Stimulated activated CD8-positive, alpha-beta memory T cell treated with anti-CD3 and anti-CD28 coated beads, Interleukin-7, amount 100 ng/mL, for 48 hours (primary cell): ENCODE measurements at places on chromosomes 13 and 19.

- DNase-seq, result no peak
These were observed 438.1 kb downstream of the FGF9 start for GRCh38 chr13:22108979-22109378.

DNA sequence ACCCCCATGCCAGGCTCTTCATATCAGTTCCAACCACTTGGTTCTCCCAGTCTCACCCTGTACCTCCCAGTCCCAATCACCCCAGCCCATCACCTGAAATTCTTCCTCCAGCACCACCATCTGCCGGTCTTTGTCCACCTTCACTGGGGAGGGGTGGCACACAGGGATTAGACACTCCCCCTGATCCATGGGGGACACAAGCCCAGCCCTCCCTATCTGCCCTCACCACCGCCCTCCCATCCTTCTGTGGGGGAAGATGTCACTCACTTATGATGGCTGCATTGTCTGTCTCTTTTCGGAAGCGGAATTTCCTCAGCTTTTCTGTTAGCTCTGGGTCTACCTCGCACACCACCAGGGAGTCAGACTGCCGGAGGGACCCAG lies 685 bp downstream of the GMFG start:
- no peak for DNase-seq

- no peak for DNase-seq
These were observed 144.6 kb upstream of the UBL3 start for GRCh38 chr13:29994911-29995595.

DNA sequence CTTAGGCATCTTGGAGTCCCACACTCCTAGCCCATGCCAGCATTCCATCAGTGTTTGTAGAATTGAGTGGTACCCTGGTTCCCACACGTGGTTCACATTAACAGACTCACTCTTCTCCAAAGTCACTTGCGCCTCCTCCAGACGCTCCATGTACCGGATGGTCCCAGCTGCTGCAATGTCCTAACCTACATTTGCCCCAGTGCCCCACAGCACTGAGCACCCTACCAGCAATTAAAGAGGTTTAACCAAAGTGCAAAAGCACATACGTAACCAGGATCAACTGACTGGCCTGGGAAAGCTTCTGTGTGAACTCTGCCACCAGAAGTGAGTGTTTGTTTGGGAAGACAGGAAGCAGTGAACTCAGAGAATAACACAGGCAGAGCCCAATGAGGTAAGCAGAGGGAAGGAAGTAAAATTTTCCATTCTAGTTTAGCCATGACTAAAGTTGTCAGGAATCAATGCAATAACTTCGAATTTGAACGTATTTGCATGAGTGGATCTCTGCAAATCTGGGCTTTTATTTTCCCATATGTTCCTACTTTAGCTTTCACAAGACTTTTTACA lies 7.3 kb upstream of the MEDAG start:
- DNase-seq, result peak; percentile 17

GRCh38 chr19:14674764-14675163 lies at the start of gene ADGRE3:
TSS of gene ADGRE3 (minus strand) at chr19:14674844. CDS start at chr19:14674770, 74 bp downstream.
- no peak for DNase-seq
